Left cardiac atrium (tissue), 4 donors: ENCODE measurements at places on chromosomes 5 and 9. TPM values are rescaled to one million over a fixed set of nuclear protein-coding genes. Genes with fewer than 3 reads are reported as not detected.

The ZNF879 gene
- total RNA-seq: 4.8 TPM

The LAMC3 gene
- 1.1 TPM for total RNA-seq

The CCNJL gene
- total RNA-seq: 5.6 TPM

The IFT74 gene
- total RNA-seq: 11.4 TPM

The NEUROG1 gene
- total RNA-seq: not detected

The GNG10 gene
- total RNA-seq: 29.8 TPM

The PPP3R2 gene
- not detected for total RNA-seq

The SLC46A2 gene
- not detected for total RNA-seq

The TRIM7 gene
- 5.9 TPM for total RNA-seq

The GSN gene
- 881 TPM for total RNA-seq

The SPATA31A3 gene
- not detected for total RNA-seq

The PCDHGB4 gene
- 4.5 TPM for total RNA-seq

The SMIM32 gene
- total RNA-seq: not detected

The C5orf58 gene
- total RNA-seq: not detected

The FSTL4 gene
- 0.21 TPM for total RNA-seq

The MSX2 gene
- total RNA-seq: 2.8 TPM

The ARL14EPL gene
- not detected for total RNA-seq

The MYOZ3 gene
- total RNA-seq: 3.0 TPM

The ADRB2 gene
- 3.3 TPM for total RNA-seq

The SH3PXD2B gene
- total RNA-seq: 15.3 TPM

The LCN2 gene
- not detected for total RNA-seq

The GRXCR2 gene
- 0.60 TPM for total RNA-seq

The PARP8 gene
- 13.5 TPM for total RNA-seq

The WDR38 gene
- total RNA-seq: not detected

The HAVCR2 gene
- 5.7 TPM for total RNA-seq

The SMC2 gene
- 11.3 TPM for total RNA-seq
